Common myeloid progenitor, CD34-positive (primary cell): ENCODE measurements at places on chromosomes 3 and 15.

GRCh38 chr15:25664761-25665160, 198.4 kb downstream of the ATP10A start:
- DNase-seq = no peak
- no peaks in the 10 kb centered on the region for H3K4me1 ChIP-seq
- H3K4me3 ChIP-seq = no peak overlapping the region
- peaks cover 18% of the 10 kb centered on the region for H3K27me3 ChIP-seq
- no peak overlapping the region for H3K27ac ChIP-seq
- H3K36me3 ChIP-seq = no peaks in the 10 kb centered on the region

DNA sequence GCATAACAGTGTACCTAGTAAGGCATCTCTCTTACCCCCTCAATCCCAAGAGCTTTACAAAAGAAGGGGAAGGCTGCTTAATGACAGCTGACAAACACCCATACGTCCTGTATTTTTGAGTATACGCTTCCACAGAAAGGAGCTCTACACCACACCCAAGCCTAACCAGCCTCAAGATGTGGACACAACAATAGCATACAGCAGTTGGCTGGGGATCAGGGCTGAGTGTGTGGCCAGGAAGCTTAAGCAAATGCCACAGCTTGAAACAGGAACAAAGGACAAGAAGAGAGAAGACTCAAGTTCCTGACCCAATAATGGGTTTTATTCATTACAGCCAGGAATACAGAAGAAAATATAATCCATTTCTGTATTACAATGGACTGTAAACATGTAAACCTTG, 6.9 kb downstream of the HEXA start:
- no peaks in the 10 kb centered on the region for H3K27me3 ChIP-seq
- peaks cover 36% of the 10 kb centered on the region for H3K4me1 ChIP-seq
- H3K36me3 ChIP-seq = peaks cover 18% of the 10 kb centered on the region
- peak overlapping the region; percentile 19 for H3K27ac ChIP-seq

DNA sequence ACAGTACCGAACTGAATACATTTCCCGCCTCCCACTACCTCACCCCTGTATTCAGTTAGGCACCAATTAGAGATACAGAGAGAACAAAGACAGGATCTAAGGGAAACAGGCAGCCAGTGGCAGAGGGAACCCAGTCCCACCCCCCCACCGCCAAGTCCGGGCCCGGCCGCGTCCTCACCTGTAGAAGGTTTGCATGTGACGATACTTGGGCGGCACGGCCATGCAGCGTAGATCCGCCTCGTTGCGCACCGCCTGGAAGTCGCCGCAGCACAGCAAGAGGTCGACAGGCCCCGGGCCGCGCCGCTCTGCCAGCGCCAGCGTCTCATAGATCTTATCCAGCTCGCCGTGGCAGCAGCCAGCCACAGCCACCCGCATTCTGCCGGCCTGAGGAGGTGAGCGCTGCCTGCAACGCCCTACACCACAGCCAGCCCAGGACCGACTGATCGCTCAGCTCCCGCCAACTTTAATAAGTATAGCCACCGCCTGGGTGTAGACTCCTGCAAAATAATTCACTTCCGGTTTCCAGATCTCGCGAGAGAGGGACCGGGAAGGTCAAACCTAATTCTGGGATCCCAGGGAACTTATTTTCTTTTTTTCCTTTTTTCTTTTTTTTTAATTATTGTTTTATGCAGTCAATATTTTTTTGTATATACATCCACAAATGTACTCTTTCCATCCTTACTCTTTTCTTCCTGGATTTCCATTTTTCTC, at the start of gene DBR1:
TSS of gene DBR1 (minus strand) at position 501 of the 711 bp plus-strand sequence. CDS start at position 375, 126 bp downstream.
- H3K27me3 ChIP-seq = no peaks in the 10 kb centered on the region
- H3K27ac ChIP-seq = peak within 1 kb of the TSS; percentile 46
- H3K4me3 ChIP-seq = peak within 1 kb of the TSS; percentile 84
- H3K36me3 ChIP-seq = peaks cover 7% of the 10 kb centered on the region

GRCh38 chr15:65408324-65409035, 14.3 kb downstream of the IGDCC4 start:
- no peaks in the 10 kb centered on the region for H3K36me3 ChIP-seq
- DNase-seq = no peak
- H3K4me1 ChIP-seq = peaks cover 12% of the 10 kb centered on the region
- H3K4me3 ChIP-seq = no peak overlapping the region

DNA sequence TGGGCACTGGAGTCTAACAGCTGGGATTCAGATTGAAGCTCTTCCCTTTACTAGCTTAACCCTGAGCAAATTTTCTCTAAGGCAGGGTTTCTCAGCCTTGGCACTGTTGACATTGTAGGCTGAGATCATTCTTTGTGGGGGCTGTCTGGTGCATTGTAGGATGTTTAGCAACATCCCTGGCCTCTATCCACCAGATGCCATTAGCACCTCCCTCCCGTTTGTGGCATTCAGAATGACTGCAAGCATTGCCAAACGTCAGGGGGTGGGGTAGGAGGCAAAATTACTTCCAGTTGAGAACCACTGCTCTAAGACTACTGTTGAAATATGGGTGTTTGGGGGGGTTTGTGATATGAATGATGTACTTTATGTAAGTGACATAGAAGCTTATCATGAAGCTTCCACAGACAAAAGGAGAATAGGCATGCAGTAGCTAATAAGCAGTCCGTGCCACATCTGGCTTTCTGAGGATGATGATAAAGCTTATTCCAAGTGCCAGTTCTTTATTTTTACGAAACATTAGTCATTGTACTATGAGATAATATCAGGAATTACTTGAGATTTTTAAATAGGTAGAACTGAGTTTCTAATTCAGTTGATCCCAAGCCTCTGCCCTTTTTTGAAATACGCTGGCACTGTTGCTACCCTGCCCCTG, 39.3 kb downstream of the NKIRAS1 start:
- no peak overlapping the region for H3K4me3 ChIP-seq
- H3K4me1 ChIP-seq = peaks cover 27% of the 10 kb centered on the region
- peaks cover 6% of the 10 kb centered on the region for H3K36me3 ChIP-seq
- no peaks in the 10 kb centered on the region for H3K27me3 ChIP-seq
- H3K27ac ChIP-seq = no peak overlapping the region
- DNase-seq = peak; percentile 74

DNA sequence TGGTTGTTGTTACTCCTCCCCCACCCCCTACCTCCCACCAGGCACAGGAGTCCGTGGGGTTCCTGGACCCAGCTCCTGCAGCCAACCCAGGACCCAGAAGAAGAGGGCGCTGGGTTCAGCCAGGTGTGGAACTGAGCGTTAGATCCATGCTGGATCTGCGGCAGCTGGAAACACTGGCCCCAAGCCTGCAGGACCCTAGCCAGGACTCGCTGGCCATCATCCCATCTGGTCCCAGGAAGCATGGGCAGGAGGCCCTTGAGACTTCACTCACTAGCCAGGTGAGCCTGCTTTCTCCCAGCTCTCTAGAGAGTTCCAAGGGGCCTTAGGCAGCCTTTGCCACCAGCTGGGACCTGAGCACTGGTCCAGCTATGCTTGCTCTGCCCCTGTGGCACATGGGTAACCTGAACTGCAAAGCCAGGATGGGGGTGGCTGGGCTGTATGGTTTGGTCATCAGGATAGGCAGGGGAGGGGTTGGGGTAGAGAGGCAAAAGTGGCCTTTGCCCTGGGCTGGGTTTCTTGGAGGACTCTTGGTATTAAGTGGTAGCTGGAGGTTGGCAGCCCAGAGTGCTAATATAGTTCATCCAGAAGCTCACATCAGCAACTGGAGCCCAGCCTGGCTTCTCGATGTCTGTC, 7.0 kb upstream of the JMJD7 start:
- H3K36me3 ChIP-seq = peaks cover 42% of the 10 kb centered on the region
- no peak overlapping the region for H3K4me3 ChIP-seq
- H3K4me1 ChIP-seq = no peaks in the 10 kb centered on the region
- no peak for DNase-seq
- H3K27ac ChIP-seq = no peak overlapping the region

DNA sequence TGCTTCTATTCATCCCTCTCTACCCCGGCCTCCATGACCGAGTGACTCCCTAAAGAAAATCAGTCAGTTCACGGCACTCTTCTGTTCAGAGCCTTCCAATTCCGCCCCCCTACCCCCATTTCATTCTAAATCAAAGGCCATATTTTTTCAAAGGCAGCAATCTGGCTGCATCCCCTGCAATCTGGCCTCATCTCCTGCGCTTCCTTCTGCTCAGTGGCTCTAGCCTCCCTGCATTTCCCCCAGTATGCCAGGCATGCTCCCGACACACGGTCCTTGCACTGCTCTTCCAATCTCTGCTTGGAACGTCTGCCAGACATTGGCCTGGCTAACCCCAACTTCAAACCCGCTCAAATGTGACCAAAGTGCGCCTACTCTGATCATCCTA, 67.7 kb downstream of the EXOG start:
- no peak overlapping the region for H3K4me3 ChIP-seq
- no peaks in the 10 kb centered on the region for H3K4me1 ChIP-seq
- H3K36me3 ChIP-seq = no peaks in the 10 kb centered on the region

- H3K4me1 ChIP-seq = no peaks in the 10 kb centered on the region
- no peak overlapping the region for H3K4me3 ChIP-seq
- no peak overlapping the region for H3K27ac ChIP-seq
- H3K27me3 ChIP-seq = no peaks in the 10 kb centered on the region
- DNase-seq = no peak
Observed at GRCh38 chr3:178181784-178182183, 354.5 kb upstream of the KCNMB2 start.

DNA sequence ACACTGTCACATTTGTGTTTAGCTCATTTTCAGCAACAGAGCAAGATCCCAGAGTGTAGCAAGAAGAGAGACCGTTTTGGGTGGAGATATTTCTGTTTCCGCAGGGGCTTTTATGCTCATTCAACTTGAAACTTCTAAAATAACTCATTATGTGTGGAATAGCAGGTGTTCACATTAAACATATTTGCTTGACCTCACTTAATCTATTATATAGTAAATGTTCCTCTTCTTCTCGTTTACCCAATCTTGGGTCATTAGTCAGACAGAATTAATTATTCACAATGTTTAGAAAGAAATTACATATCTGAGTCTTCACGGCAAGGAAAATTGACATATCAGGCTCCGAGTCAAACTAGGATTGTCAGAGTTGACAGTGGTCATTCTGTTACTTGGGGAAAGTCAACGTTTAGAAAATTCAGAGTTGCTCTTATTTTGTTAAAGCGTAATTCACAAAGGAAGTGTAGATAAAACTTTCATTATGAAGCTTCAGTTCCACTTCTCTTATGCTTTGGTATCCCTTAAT, 222.9 kb downstream of the TPRG1 start:
- H3K4me3 ChIP-seq = no peak overlapping the region
- H3K4me1 ChIP-seq = no peaks in the 10 kb centered on the region
- no peaks in the 10 kb centered on the region for H3K27me3 ChIP-seq
- H3K27ac ChIP-seq = no peak overlapping the region

GRCh38 chr3:71450162-71450561, 133.4 kb downstream of the FOXP1 start:
- H3K4me3 ChIP-seq = no peak overlapping the region
- H3K27ac ChIP-seq = no peak overlapping the region
- H3K27me3 ChIP-seq = no peaks in the 10 kb centered on the region

- DNase-seq = no peak
- H3K27me3 ChIP-seq = no peaks in the 10 kb centered on the region
- no peaks in the 10 kb centered on the region for H3K4me1 ChIP-seq
- H3K4me3 ChIP-seq = no peak overlapping the region
- H3K36me3 ChIP-seq = no peaks in the 10 kb centered on the region
Observed at GRCh38 chr15:51386486-51386885, 45.0 kb downstream of the GLDN start.
